ENCODE measurements at places on chromosomes 6 and 20.

- no peak for DNase-seq
These were observed 265.2 kb downstream of the TAF4 start for GRCh38 chr20:61800359-61801064.

DNA sequence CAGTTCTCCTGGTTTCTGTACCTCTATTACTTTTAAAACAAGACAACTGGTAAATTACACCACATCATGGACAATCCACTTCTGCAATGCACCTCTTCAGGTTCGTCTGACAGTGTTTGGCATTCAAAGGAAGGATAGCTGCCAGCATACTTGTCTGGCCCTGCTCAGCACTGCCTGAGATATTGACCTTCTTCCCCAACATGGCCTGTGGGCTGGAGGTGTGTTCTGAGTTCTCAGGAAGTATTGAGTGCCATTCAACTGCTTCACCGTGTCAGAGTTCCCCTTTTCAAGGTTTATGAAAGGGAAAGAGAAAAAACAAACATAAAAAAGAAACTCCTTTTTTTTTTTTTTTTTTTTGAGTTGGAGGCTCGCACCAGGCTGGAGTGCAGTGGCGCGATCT is 267.9 kb upstream of the SASH1 start:
- DNase-seq: no peak

GRCh38 chr6:124993327-124993726 is 31.1 kb downstream of the RNF217 start:
- DNase-seq: no peak

DNA sequence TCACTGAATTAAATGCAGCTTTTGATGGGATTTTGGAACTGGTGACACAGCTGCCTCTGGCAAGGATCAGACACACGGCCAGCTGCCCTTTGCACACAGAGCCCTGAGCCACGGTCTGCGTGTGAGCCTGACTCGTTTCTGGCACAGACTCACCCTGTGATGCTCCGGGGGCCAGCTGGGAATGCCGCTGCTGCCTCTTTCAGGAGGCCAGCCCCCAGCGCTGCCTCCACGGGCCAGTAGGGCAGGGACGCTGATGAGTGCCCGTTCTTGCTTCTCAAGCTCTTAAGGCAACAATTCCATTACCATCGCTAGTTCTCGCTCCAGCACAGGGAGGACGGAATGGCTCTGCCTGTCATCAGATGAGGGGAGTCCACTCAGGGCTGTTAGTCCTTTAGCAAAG is 61.6 kb downstream of the IRF4 start:
- no peak for DNase-seq

DNA sequence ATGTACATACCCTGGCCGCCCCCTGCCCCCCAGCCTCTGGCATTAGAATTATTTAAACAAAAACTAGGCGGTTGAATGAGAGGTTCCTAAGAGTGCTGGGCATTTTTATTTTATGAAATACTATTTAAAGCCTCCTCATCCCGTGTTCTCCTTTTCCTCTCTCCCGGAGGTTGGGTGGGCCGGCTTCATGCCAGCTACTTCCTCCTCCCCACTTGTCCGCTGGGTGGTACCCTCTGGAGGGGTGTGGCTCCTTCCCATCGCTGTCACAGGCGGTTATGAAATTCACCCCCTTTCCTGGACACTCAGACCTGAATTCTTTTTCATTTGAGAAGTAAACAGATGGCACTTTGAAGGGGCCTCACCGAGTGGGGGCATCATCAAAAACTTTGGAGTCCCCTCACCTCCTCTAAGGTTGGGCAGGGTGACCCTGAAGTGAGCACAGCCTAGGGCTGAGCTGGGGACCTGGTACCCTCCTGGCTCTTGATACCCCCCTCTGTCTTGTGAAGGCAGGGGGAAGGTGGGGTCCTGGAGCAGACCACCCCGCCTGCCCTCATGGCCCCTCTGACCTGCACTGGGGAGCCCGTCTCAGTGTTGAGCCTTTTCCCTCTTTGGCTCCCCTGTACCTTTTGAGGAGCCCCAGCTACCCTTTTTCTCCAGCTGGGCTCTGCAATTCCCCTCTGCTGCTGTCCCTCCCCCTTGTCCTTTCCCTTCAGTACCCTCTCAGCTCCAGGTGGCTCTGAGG is 7.6 kb downstream of the CDKN1A start:
- no peak for DNase-seq

- DNase-seq: no peak
These were observed 16.1 kb downstream of the GHRH start for GRCh38 chr20:37245216-37246150.

DNA sequence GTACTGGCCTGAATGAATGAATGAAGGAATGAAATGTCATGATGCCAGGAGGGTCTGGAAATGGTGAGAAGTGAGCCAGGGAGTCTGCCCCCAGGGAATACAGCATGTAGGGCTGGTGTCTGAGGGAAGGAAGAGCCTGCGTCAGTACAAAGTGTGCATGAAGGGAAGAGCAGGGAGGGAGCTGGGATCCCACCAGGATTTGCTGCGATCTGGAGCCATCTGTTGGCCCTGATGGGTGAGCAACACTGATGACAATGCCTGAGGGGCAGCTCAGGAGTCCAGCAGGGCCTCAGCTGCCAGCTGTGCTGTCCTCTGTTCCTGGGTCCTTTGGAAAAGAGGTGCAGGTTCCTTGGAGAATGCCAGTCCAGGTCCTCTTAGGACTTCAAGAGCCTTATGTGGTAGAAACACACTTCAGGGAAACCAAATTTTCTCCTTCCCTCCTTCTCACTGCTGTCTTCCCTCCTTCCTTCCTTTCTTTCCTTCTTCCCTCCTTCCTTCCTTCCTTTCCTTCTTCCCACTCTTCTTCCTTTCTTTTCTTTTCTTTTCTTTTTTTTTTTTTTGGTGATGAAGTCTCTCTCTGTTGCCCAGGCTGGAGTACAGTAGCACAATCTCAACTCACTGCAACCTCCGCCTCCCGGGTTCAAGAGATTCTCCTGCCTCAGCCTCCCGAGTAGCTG is 11.5 kb downstream of the BPI start:
- peak; percentile 59 for DNase-seq

DNA sequence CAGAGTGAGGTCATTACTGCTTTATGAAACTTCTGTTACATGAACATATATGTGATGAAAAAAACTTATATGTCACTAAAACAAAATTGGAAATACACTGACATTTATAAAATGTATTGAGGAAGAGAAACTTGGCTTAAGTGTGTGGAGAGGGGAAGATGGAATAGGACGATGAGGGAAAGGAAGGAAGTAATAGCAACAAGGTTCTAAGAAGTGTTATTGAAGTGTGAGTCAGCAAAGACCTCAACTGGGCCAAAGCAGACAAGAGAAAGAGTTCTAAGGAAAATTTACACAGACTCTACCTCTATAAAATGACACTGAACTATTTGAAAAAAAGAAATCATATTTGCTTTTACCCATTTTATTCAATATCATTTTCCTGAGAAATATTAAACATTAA is 38.3 kb downstream of the SNX3 start:
- no peak for DNase-seq

GRCh38 chr6:56282391-56282790 is 35.0 kb upstream of the COL21A1 start:
- DNase-seq: no peak

- DNase-seq: no peak
These were observed 173.6 kb downstream of the COL21A1 start for GRCh38 chr6:56073761-56074160.

DNA sequence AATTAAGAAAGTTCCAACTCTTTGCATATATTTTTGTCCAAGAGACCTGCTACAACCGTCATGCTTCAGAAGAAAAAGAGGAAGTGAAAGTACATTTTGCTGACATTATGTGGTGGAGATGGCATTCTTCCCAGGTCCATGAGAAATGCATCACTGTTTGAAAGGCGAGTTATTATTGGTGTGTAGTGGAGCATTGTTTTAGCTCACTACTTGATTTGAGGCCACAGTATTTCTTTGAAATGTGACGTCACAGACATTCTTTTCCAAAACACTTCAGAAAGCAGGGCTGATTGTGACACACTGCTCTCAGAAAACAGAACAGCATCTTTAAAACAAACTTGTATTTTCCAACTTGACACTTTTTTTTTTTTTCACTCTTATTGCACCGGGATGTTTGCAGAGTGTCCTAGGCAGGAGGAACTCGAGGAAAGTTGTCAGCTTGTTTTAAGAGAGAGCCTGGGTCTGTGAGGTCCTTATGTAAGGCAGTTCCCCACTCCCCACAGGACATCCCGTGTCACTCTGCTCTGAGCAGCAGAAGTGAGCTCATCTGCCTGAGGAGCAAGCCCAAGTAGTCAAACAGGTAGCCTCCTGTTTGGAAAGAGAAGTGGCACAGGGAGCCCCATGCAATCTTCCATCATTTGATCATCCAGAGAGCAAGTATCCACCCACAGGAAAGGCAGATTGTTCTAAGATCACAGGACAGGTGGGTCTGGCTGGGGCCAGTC is 1.1 kb downstream of the SPTLC3 start:
- DNase-seq: peak; percentile 90

- DNase-seq: no peak
These were observed 14.0 kb downstream of the GCLC start for GRCh38 chr6:53530780-53531386.

- no peak for DNase-seq
These were observed 176.7 kb upstream of the COL21A1 start for GRCh38 chr6:56424064-56424463.

- DNase-seq: peak; percentile 60
These were observed 1.4 kb downstream of the RREB1 start for GRCh38 chr6:7108964-7109836.

GRCh38 chr20:7327810-7328209 is 560.3 kb downstream of the BMP2 start:
- DNase-seq: no peak

- no peak for DNase-seq
These were observed 307.2 kb upstream of the THEMIS start for GRCh38 chr6:128208078-128208477.

DNA sequence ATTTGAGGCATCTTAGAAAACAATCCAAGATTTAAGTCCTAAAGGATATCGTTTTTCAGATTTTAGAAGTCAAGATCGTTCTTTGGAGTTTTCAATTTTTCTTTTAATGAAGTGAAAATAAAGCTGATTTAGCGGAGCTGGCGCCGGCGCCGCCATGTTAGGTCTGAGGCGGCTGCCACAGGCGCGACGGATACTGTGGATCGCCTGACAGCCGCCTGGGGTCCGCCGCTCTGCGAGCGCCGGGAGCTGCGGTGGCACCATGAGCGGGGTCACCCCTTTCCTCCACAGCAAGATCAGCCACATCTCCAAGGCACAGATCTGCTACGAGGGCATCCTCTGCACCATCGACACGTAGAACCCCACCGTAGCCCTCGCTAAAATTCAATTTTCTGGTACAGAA is 247.2 kb downstream of the GJA1 start:
- no peak for DNase-seq

DNA sequence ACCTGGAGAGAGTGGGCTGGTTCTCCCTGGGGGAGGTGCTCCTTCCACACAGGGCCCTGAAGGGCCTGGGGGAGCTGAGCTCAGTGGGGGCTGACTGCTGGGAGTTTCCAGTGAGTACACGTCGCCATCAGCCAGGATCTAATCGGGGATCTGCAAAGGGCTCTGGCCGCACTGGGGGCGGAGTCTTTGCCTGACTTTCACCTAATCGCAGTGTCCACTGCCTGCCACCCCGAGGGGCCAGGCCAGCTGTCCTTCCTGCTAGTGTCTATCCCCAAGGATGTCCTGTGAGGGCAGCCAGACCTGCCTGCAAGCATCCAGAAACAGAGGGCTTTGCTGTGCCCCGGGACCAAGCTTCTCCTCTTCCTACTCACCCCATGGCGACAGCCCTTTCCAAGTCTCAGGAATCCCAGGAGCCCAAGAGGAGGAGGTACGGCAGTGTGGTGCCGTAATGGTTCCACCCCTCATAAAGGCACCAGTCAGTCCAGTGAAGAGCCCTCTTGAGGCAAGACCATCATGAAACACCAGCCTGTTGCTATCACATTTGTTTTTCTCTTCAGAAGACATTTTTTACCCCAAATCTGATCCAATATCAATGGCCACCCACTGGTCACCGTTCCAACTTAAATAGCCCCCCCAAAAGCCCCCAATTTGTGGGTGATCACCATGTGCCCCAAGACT is 243.1 kb upstream of the ECI2 start:
- DNase-seq: no peak

DNA sequence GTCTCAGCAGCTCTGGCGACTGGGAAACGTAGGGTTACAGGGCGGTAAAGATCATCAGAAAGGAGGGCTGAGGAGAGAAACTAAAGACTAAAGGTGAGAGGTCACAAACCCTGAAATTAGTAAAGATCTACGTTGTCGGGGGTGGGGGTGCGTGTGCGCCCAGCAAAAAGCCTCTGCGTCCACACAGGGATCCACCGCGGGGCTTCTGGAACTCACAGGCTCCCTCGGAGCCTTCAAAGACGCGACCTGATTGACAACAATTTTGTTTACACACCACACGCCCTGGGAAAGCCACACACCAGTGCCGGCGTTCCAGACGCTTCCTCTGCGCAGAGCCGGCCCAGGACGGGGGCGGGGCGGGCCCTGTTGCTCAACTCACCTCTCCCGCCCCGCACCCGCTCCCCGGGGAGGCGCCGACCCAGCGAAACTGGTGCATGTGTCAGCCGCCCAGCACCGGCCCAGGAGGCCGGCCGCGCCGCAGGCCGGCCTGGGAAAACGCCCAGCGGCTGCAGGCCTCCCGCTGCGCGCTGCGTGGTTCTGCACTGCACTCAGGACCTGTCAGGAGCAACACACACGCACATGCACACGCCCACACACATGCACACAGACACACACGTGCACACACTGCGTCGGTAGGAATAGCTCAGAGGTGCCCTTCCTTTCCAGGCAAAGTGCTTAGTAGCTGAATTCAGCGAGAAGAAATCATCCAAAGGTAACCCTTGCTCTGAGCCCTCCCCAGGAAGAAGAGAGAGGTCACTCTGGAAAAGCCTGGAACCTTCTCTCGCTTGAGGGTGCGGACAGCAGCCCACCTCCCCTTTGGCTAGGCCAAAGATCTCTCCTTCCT is 57.2 kb upstream of the ARID1B start:
- DNase-seq: peak; percentile 94

- no peak for DNase-seq
These were observed 34.6 kb upstream of the ENTPD6 start for GRCh38 chr20:25160897-25161296.

- DNase-seq: no peak
These were observed 207.9 kb upstream of the MARCKS start for GRCh38 chr6:113649276-113649675.

DNA sequence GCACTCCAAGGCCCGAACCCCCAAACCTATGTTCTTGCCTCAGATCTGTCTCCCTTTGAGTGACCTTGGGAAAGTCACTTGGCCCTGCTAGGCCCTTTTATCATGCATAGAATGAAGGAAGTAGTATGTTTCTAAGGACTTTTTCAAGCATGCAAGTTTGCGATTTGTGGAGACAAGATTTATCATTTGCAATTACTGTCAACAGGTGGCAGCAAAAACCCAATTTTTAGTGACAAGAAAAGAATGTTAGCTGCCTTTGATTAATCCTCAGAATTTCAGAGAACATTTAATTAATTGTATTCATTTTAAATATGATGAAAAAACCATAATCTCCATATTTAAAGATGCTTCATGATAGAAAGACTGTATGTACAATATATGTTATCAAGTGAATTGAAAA is 28.3 kb upstream of the PREP start:
- DNase-seq: peak; percentile 40

GRCh38 chr6:125748406-125749172 is 843 bp upstream of the HEY2 start:
- DNase-seq: peak; percentile 30

- no peak for DNase-seq
These were observed 25.8 kb upstream of the MROH8 start for GRCh38 chr20:37205130-37205529.

All from brain microvascular endothelial cell (primary cell).